ENCODE measurements at places on chromosomes 4 and X.

- DNase-seq = no peak
Observed at GRCh38 chrX:77431227-77431626, 16.0 kb upstream of the FGF16 start.

DNA sequence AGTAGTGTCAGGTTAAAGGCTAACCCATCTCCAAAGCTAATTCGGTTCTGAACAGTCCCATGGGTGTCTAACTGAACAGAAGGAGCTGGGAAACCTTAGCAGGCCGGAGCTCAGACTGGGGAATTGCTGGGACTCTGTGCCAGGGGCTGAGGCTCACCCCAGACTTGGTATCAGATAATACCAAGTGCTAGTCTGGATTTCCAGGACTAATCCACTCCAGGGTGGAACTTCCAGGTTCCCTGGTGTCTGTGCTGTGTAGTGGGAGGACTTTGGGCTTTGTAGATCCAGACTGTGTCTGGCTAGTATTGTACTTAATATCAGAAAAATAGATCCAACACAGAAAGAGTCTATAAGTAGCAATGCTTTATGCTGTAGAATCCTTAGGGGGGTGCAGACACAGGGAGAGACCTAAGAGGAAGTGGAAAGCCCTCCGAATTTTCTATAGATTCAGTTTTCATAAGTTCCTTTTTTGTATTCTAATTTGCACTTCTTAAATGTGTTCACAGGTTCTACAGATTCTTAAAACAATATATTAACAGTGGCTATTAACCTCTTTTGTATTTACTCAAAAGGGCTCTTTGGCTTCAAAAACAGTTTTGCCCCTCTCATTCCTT, 4.1 kb downstream of the ZNF827 start:
- no peak for DNase-seq

GRCh38 chr4:15653420-15653819, 1.7 kb downstream of the FBXL5 start:
- no peak for DNase-seq

GRCh38 chr4:178899084-178899483, 1456.8 kb upstream of the AGA start:
- DNase-seq = no peak

DNA sequence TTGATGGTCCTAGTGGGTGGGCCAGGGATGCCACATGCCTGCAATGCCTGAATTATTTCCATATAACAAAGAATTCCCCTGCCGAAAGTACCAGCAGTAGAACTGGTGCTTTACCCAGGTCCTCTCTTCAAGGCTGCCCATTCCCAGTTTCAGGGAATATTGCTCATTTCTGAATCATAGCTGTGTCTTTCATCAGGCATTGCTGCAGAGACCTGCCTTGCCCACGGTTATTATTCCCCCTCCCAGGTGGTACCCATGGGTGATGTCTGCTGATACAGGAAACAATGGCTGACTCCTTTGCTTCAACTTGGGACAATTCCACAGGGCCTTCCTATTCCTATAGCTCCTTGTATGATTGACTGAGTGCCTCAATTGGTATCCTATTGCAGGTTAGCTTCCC, 9.7 kb upstream of the IQCM start:
- DNase-seq = no peak

DNA sequence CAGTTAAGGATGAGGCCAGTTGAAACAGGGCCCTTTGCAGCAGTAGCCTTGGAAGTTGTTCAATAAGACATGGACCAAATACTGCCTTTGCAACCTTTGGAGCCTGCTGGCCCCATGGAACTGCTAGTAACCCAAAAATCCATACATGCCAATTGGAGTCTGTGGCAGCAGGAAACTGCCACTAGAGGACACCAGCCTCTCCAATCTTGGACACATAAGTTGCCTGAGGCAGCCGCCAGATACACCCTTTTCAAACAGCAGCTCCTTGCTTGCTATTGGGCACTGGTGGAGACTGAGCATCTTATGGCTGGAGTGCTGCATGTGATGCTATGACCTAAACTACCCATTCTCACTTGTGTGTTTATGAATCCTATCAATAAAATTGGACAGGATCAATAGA, 14.8 kb upstream of the LAP3 start:
- no peak for DNase-seq

- no peak for DNase-seq
Observed at GRCh38 chr4:106287353-106287969, 28.5 kb downstream of the TBCK start.

GRCh38 chr4:102402223-102402622, 56.9 kb upstream of the SLC39A8 start:
- DNase-seq = no peak

Data from stimulated activated naive CD8-positive, alpha-beta T cell treated with anti-CD3 and anti-CD28 coated beads, Interleukin-15, Interleukin-2, amounts not matched to agents 100 U/mL and 50 U/mL, for 24 hours (primary cell).